ENCODE measurements at places on chromosomes 13 and 19.

GRCh38 chr13:59445812-59446211 lies 717.9 kb downstream of the DIAPH3 start:
- DNase-seq: no peak

- DNase-seq: no peak
These were observed 23.5 kb downstream of the NFIC start for GRCh38 chr19:3389876-3390371.

GRCh38 chr19:7982651-7983099 lies 22.8 kb downstream of the ELAVL1 start:
- DNase-seq: no peak

GRCh38 chr19:38155453-38155852 lies 68.6 kb downstream of the DPF1 start:
- DNase-seq: no peak

GRCh38 chr19:1855040-1855827 lies 7.0 kb upstream of the REXO1 start:
- peak; percentile 85 for DNase-seq

All from NCI-H1694 (cell line).